CD14-positive monocyte (primary cell): ENCODE measurements at places on chromosomes 11 and 22.

- no peak for DNase-seq
Observed at GRCh38 chr11:60431251-60431650, 1.9 kb downstream of the MS4A5 start.

DNA sequence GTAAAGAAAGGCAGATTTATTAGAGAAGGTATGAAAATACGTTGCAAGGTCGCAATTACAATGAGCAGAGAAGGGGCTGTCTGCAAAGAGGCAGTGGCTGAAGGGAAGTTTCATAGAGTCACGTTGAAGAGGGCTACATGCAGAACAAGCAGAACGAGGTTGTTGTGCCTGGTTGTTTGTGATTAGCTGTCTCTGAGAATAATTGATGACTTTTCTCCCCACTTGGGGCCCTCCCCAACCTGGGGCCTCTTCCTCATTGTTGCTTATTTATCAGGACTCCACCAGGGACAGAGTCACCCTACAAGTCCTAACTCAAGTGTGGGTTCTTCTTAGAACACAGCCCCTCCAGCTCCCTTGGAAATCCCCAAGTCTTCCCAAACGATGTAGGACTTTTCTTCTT, 29.1 kb downstream of the CSF2RB start:
- DNase-seq, result no peak

GRCh38 chr11:64844330-64845128, at the start of gene CDC42BPG:
Gene CDC42BPG, minus strand, starts transcription at chr11:64844653. Its CDS starts 84 bp downstream, at chr11:64844569.
- DNase-seq, result no peak

DNA sequence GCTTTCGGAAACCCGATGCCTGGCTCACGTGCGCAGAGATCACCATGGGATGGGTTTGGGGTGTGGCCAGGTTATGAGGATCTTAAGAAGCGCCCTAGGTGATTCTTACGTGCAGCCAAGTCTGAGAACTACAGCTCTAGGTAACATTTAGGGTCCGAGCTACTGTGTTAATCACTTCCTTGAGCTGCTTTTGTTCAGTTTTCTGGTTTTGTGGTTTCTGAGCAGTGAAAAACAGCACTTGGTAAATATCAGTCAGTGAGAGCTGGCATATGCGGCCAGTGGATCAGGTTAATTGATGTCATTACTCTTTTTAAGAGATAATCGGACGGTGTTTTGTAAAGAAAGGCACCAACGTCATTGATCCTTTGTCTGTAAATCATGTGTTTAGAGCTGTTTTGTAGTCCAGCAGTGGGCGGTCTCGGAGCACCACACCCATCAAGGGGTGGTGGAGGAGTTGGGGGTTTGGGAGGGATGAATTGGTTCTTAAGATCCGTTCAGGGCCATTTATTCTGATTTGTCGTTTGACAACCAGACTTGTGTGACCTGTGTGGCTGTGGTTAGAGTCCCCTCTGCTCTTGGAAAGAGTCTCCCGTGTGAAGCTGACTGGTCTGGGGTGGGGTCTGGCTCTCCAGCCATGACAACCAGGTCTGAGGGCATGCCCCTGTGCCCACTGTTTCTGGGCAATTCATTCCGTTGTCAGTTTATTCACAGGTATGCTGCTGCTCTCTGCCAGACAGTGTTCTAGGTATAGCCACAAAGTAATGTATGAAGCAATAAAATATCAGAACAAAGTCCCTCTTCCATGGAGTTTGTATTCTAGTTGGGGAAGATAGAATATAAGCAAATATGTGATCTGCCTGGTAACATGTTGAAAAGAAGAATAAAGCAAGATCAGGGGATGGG, 61.9 kb upstream of the SORL1-AS1 start:
- no peak for DNase-seq

GRCh38 chr11:45472716-45473317, 186.7 kb upstream of the SYT13 start:
- DNase-seq, result no peak

DNA sequence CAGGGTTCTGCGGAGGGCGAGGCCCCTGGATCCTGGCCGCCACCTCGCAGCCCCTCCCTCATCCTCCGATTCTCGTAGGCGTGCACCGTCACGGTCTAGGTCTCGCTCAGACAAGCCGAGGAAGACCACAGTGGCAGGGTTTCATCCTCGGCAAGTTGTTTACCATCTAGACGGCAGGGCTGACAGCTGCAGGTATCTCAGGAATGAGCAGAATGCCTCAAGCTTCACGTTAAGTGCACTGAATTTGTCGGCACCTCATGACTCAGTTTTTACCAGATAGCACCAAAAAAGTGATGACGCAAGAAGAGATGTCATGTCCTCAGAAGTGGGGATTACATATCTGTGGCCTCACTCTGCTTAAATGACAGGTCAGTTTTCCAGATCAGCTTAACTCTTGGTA, 35.1 kb downstream of the WT1 start:
- DNase-seq, result no peak

DNA sequence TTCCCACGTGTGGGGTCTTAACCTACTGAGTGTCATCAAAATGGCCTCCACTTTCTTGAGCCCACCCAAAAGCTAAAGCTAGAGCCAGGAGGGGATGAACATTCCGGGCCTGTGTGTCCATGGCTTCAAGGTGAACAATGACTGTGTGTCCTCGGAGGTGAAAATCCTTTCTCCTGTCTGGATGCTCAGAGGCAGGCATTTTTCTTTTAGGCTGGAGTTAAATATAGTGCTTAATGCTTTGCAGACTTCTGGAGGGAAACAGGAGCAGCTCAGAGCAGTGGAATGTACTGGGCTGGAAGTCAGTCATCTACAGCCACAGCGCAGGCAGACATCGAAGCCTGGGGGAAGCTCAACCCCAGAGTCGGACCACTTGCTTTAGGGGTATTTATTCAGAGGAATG, 68.6 kb upstream of the TMEM45B start:
- no peak for DNase-seq

DNA sequence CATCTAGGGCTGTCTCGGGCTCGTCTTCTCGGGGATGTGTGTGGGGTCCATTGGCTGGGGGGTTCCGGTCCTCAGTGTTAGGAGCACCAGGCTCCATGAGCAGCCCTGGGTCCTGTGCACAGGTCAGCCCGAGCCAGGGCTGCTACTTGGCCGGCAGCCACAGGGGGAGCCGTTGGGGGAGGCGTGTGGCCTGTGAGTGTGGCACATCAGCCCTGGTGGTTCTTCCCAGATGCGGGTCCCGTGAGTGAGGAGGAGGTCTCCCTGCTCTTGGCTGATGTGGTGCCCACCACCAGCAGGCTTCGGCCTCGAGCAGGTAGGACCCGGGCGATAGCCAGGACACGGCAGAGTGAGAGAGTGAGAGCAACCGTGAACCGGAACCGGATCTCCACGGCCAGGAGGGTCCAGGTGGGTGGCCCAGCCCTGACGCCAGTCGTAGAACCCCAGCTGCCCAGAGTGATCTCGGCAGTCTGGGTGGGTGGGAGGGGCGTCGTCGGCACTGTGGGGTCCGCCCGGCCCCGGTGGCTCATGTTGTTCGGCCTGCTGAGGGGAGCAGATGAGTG, 18.5 kb downstream of the IRF7 start:
- DNase-seq, result no peak

DNA sequence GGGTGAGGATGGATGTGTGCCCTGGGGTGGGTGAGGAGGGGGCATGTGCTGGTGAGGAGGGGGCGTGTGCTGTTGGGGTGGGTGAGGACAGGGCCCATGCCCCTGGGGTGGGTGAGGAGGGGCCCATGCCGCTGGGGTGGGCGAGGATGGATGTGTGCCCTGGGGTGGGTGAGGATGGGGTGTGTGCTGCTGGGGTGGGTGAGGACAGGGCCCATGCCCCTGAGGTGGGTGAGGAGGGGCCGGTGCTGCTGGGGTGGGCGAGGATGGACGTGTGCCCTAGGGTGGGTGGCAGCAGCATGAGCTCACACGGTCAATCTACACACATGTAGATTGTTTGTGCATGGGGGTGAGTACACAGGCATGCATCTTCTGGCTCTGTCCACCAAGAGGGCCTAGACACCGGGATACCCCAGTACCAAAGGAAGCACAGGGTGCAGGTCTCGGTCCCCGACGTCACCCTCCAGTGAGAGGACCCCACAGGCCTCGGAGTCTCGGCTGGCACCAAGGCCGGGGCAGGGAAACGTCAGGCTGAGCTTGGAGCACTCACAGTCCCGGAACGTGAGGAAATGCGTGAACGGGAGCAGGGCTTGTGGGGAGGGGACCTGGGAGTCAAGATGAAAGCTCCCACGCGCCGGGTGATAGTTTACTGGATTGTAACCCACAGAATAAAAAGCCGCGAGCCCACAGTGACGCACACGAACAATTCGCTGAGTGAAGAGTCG, 37.4 kb upstream of the TOLLIP start:
- no peak for DNase-seq

DNA sequence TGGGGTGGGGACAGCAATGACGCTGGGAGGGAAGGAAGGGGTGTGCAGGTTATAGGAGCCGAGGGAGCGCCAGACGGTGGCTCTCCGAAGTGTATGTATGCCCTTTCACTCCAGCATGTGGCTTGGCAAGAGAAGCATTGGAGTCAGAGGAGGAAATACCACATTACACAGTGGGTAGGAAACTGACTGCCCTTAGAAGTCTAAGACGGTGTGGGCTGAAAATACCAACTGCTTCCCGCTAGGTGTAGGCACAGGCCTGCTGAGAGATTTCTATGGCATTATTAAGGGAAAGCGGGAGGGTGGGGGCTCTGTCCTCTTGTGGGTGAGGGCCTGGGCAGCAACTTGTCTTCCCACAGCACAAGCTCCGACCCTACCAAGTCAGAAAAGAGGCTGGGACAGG, 44.7 kb downstream of the CACNG2 start:
- no peak for DNase-seq

DNA sequence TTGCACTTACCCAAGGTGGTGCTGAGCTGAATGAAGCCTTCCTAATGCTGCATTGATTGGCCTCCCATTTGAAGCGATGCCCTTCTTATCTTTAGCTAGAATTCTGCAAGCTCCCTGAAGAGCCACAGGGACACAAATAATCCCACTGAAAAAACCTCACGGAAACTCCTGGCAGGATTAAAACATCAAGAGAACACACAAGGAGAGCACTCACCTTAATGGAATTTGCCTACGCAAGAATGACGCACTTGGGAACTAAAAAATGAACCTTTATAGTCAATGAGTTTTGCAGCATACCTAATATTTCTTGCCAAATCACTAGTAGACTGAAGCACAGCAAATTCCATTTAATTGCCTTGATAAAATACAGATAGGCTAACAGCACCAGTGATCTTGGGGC, 232.8 kb upstream of the UBASH3B start:
- no peak for DNase-seq
